ENCODE measurements at places on chromosomes 7 and 10. TPM values are rescaled to one million over a fixed set of nuclear protein-coding genes. Genes with fewer than 3 reads are reported as not detected.

DNA sequence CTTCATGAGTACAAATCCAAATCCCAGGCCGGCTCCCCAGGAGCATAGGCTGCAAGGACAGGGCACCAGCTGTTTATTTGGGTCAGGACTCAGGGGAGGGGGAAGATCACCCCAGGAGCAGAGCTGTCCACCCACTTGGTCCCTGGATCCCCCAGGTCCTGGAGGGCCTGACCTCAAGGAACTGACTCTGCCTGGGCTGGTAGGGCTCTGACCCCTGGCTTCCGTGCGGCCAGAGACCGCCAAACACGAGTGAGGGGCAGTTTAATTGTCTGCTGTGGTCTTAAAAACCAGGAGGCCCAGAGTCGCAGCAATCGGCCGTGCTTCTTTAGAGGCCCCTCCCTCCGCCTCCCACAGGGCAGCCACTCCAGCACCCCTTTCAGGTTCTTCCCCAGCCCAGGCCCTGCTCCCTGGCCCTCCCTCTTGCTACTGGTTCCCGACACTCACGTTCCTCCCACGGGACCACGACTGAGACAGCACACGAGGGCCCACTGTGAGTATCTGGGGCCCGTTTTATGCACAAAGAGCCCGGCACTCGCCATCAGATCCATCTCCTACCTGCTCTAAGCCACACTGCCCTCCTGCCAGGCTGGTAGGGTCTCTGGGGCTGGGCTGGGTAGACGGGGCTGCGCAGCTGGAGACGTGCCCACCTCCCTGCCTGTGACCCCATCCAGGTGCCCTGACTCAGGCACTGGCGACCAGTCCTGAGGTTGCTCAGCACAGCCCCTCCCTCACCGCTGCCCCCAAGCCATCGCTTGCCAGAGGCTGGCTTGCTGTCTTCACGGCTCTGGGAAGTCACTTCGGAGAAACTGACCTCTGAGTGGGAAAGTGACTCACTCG is 30.0 kb upstream of the CFAP46 start:
- DNase-seq, result peak; percentile 57

DNA sequence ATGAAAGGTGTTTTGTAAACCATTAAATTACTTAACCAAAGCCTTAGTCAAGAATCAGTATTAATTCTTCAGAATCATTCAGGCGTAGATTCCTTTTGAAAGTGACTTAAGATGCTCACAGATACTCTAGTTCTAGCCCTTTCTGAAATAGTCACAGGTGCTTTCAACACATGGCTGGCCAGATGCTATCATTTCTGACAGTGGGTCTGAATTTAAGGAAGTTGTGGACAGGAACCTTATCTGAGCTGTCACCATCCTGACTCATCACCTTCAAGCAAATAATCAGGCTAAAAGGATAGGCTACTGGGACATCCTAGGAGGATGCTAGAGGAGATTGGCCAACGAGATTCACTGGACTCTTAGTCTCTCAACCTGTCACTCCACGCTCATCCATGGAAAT is 501.5 kb downstream of the LRMDA start:
- DNase-seq, result no peak

DNA sequence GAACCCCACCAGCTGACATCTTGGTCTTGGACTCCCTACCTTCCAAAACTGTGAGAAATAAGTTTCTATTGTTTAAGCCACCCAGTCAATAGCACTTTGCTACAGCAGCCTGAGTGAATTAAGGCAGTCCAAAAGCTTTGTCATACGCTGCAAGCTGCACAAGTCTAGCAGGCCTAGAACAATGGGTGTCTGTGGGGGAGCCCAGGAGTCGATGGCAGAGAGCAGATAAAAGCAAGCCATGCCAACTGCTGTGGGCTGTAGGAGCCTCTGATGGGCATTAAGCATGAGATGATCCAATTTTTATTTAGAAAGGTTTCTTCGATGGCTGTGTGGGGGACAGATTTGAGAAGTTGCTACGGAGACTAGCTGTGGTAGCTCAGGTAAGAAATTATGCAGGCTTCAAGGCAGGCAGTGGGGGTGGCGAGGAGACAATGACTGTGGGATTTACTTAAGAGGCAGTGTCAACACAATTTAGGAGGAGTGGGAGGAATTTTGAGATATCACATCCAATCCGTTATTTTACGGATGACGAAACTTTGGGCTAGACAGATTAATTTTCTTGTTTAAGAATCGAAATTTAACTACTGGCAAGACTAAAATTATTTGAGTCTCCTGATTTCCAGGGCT is 110.4 kb downstream of the NRCAM start:
- DNase-seq, result no peak

DNA sequence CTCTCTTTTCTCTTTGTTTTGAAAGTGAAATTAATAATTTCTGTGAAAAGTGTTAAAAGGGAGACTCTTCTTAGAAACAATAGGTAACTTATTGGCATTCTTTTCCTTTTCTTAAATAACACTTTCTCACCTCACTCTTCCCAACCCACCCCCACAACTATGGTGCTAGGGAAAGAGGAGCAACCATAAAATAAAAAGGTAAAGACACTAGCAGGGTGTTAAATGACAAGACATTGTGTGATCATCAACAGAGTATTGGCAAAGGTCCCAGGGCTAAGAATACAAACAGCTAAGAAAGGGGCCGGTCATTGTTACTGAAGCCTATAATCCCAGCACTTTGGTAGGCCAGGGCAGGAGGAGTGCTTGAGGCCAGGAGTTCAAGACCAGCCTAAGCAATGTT is 183.7 kb downstream of the NEBL start:
- DNase-seq, result no peak

DNA sequence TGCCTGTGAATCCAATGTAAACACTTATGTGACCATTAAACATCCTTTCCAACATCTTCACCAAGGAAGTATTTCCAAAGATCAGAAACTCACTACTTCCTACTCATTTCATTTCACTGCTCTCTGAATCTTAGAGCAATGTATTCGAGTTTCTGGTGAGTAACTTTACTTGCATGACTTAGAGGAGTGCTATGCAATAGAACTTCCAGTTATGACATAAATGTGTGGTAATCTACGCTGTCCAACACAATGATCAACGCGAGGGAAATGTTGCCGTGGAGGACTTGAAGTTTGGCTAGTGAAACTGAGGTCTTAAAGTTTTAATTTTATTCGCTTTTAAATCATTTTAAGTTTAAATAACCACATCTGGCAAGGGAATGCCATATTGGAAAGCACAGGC is 1326.3 kb downstream of the XPNPEP1 start:
- DNase-seq, result no peak

DNA sequence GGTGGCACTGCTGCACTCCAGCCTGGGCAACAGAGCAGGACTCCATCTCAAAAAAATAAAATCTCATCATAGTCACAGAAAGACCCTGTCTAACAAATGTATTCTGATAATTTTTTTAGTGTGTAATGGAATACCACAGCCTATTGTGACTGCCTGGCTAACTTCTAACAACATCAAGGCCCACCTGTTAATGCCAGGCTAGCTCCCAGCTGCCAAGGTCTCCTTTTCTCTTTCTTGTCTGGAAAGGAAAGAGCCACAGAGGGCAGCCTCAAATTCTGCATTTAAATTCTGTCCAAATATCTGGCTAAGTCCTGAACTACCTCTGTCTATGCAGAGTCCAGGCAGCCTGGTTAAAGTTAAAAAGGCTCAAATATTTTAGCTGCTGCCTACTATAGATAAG is 700.9 kb downstream of the MAGI2 start:
- DNase-seq, result no peak

DNA sequence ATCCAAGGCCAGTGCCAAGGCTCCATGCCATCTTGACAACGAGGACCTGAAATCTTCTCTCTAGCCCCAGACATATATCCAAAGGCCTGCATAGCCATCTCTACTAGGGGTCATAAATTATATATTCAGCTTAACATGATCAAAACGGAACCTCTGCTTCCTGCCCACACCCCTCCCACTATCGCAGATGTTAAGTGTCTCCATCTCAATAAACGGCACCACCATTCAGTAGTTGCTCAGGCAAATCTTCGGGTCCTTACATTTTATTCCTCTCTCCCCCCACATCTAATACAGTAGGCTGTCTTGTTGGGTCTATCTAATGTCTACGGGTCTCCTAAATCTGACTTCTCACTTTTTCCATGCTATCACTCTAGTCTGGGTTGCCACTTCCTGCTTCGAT is 201.1 kb upstream of the PLXNA4 start:
- DNase-seq, result no peak

- DNase-seq, result no peak
These were observed 207.5 kb downstream of the ARHGAP12 start for GRCh38 chr10:31721096-31721495.

- no peak for DNase-seq
These were observed 14.0 kb downstream of the ITGB1 start for GRCh38 chr10:32943854-32944661.

- DNase-seq, result no peak
These were observed 193.1 kb downstream of the SORCS1 start for GRCh38 chr10:106971411-106971831.

DNA sequence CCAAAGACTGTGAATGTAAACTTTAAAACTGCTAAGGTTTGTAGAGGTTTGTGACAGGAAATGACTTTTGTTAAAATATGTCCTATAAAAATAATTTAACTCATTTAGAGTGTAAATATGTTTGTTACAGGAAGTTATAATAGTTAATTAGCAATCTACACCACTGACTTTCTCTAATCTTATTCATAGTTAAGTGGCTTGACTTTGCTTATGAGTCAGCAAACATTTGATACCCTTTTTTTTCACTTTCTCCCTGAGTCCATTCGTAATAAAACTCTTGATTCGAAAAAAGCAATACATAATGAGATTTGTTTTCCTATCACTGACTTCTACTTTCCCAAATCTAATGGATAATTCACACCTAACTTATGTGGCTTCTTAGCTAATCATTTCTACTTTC is 317.7 kb upstream of the SEMA3C start:
- no peak for DNase-seq

DNA sequence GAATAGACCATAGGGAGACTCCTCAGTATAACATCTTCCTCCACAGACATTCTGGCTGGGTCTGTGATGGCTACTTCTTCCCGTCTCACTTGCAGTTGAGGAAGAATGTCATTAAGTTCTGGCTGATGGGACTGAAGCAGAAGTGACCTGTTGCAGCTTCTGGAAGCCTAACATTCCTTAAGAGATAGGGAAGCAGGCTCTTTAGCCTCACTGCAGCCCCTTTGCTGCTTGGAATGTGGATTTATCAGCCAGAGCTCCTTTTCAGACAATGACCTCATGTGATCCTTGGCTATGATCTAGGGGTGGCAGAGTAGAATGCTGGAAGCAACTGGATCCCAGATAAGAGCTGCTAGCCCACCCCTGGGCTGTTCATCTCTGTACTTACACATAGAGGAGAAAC is 142.5 kb downstream of the RNF216 start:
- DNase-seq, result no peak

GRCh38 chr10:125055446-125055845 is 104.9 kb downstream of the CTBP2 start:
- no peak for DNase-seq

DNA sequence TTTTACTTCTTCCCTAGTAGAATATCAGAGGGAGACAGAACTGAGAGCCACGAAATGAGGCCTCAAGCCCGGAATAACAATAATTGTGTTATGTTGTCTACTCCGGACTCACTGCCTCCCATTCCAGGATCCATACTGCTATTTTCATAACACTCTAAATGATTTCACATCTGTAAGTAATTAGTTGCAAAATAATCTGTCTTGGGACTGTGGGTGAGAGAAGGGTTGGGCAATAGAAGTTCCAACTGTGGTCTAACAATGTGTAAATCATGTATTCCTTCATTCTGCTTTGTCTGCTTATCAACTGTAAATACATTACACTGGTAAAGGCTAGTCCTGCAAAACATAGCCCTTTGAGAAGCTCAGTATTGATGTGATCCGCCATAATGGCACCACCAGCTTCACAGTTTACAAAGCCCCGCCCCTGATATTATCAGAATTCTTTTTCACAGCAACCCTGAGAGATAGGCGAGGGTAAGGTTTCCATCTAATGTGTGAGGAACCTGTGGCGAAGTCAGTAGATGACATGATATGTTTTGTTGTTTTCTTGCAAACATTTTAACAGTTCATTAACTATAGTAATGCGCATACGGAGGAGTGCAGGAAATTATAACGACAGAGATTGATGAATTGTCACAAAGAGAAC is 265.7 kb upstream of the BMPER start:
- DNase-seq, result no peak

GRCh38 chr7:44240983-44241510 is 40.3 kb downstream of the YKT6 start:
- peak; percentile 84 for DNase-seq

GRCh38 chr7:108014747-108015682 is 12.1 kb upstream of the LAMB1 start:
- DNase-seq, result no peak

- no peak for DNase-seq
These were observed 50.4 kb upstream of the C7orf33 start for GRCh38 chr7:148540041-148540738.

GRCh38 chr10:124866812-124867211 is 65.2 kb downstream of the ABRAXAS2 start:
- no peak for DNase-seq

- no peak for DNase-seq
These were observed 249.8 kb upstream of the TCF7L2 start for GRCh38 chr10:112700215-112700671.

GRCh38 chr7:95240921-95241320 is 83.4 kb downstream of the PON1 start:
- DNase-seq, result no peak

GRCh38 chr7:138388673-138389491 is 71.2 kb upstream of the TRIM24 start:
- no peak for DNase-seq

- peak; percentile 78 for DNase-seq
These were observed 85.4 kb downstream of the ICA1 start for GRCh38 chr7:8176370-8177081.

Gene RBM20
- 0.55 TPM for total RNA-seq

Gene HOXA4
- total RNA-seq, result 4.0 TPM

Gene MSS51
- total RNA-seq, result 2.8 TPM

Gene HTRA1
- 38.5 TPM for total RNA-seq

Gene DDC
- total RNA-seq, result 0.51 TPM

Gene IFIT3
- 44.5 TPM for total RNA-seq

Gene PPIF
- 67.6 TPM for total RNA-seq

Gene POM121L12
- not detected for total RNA-seq

Gene RNF148
- total RNA-seq, result 1.2 TPM

Gene ARHGEF35
- 3.9 TPM for total RNA-seq
